ENCODE measurements at places on chromosomes 5 and 9.

DNA sequence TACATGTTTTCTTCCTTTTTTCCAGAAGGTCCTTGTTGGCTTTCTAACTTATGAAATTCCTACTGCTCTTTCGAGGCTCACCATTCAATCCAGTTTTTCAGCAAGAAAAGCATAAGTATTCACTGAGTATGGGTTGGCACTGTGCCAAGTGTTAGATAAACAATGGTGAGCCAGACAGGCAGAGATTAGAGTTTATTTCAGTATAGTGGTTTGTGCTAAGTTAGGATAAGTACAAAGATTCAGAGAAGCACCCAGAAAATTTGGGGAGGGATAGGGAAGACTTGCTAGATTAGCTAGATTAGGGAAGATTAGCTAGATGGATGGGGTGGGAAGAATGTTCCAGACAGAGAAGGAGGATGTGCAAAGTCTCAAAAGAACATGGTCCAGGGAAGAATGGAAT, 122.9 kb downstream of the OXCT1 start:
- no peak for DNase-seq

- peak; percentile 55 for DNase-seq
Measured at GRCh38 chr9:133990366-133991213, 1.5 kb downstream of the VAV2 start.

GRCh38 chr5:56075361-56075760, 80.6 kb upstream of the IL6ST start:
- no peak for DNase-seq

DNA sequence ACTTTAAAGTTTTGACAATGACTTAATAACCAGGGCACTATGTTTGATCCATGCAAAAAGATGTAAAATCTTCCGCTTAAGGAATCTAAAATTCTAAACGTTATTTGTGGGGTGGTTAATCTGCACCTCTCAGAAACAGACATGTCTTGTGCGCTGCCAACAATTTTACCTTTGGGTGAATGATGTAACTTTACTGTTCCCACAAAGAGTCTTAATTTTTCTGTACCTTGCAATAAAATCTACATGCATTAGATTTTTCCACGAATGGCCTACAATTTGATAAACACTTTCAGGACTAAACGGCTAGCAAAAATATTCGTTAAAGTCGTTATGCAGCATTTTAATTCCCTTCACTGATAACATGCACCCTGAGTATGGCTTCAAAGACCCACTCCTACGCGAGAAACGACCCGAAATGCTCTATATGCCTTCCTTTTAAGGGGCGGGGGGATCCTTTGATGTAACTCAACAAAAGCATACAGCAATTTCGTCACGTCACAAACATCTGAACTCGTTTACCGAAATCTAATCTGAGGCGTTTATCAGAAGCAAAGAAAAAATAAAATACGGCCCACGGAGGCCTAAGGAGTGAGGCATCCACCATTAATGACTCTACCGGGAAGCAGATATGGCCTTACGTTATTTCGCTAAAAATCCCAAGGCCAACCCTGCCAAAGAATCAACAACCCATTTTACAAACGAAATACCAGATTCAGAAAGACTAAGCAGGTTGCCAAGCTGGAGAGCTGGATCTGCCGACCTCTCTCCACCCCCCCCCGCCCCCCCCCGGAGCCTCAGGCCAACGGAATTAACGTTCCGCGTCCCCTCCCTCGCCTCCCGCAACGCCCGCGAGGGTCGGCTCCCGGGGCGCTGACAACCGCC, 621 bp downstream of the AK6 start:
- DNase-seq = no peak

DNA sequence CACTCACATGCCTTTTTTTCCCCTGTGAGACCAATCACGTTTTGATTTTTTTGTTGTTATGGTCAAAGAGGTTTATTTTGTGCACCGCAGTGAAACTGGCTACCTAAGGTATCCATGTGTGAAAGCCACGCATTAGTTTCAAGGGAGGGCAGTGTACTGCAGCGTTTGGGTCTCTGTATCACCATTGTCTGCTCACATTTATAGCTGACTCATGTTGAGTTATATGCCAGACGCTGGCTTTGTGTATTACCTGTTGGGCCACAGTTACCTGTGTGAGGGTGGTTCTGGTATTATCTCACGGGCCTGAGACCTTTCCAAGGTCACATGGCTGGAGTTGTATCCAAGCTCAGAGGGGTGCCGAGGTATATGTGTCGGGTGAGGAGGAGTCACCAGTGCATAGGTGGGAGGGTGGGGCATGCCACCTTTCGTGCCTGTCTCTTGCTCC, 75.8 kb downstream of the ARHGAP26 start:
- DNase-seq = no peak

GRCh38 chr5:71778678-71779276, 59.7 kb downstream of the CARTPT start:
- no peak for DNase-seq

GRCh38 chr5:137560420-137560819, 61.3 kb upstream of the SPOCK1 start:
- DNase-seq = no peak

DNA sequence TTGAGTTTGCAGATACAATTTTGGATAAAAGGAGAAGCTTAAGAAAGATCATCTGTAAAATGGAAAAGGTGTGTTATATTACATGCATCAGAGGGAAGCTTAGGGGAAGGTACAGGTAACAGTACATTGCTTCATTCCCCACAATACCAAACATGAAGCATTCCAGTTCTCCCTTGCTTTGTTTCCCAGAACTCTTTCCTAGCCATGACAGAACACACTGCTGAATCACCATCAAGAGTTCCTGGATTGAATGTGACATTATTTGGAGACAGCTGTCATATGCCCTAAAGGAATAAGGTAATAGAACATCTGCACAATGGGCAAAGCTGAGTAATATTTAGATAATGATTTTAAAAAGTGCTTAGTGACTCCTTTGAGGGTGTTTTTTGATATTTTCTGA, 303.5 kb upstream of the ST8SIA4 start:
- DNase-seq = no peak

DNA sequence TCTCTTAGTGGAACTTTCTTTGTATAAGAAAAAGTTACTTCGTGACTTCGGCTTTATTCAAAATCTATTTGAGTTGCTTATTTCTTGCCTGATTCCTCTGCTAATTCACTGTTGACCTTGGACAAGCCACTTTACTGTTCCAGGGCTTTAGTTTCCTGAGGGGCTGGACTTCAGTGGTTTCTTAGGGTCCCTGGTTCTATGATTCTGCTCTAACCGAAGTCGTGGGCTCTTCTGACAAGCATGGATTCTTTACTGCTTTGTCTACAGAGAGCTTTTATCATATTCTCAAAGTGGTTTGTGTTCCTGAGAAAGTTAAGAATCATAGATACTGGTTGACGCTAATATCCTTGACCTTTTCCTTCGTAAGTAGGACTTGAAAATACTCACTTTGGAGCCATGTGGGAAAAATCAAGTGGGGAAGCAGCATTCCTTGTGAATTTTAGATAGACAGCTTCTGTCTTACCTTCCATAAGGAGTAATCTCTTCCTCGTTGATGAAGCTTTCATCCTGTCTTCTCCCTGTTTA, 21.1 kb downstream of the EXOSC2 start:
- DNase-seq = no peak

DNA sequence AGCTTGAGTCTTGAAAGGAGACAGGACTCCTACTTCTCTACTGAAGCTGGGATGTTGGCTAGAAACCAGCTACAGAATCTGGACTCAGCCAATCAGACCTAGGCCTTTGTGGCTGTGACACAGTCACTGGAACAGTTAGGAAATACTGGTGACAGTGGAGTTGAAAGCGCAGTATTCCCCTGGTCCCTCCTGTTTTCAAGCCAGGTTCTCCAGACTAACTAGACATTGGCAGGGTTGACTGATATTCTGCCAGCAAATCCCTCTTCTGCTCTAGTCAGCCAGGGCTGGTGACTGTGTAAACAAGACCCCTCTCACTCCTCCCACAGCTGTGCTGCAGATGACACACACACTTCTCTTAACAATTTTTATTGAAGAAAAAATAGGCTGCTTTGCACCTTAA, 8.7 kb downstream of the SHROOM1 start:
- no peak for DNase-seq

- DNase-seq = no peak
Measured at GRCh38 chr9:2359891-2360471, 261.6 kb upstream of the VLDLR start.

GRCh38 chr5:178080618-178081410, 32.5 kb upstream of the N4BP3 start:
- DNase-seq = no peak

DNA sequence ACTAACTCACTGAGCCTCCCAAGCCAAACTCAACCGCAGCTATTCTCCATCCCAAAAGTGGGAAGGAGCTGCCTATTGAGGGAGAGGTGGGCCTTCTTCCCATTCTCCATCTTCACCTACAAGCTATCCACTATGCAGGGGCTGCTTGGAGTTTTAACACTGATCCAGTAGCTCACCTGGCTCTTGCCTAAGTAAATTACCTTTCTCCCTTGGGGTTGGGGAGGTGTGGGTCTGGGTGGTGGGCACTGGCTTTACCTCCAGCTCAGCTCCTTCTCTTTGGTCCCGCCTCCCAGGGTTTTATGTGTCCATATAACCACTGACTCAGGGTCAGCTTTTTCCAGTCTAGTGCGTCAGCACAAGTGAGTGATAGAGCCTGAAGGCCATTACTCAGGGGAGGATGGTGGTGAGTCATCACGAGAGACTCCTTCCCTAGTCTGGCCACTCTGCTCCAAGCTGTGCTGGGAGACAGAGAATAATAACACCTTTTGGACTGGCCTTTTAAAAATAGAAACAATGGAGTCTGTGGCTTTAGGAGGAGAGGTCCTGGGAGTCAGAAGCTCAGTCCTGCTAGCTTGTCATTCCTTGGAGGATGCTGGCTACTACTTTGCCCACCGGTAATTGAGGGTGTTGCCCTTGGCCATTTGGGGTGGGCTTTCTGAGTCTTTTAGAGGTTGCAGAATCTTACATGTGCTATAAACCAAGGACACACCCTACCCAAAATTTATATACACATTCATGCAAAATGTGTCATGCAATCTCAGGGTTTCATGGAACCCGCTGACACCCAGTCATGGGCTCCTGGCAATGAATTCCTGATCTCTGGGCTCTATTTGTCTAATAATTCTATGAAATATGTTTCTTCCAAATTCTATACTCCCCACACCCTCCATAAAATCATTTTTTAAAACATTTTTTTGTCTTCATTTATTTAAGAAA, 35.6 kb upstream of the ATP6V1G1 start:
- DNase-seq = no peak

DNA sequence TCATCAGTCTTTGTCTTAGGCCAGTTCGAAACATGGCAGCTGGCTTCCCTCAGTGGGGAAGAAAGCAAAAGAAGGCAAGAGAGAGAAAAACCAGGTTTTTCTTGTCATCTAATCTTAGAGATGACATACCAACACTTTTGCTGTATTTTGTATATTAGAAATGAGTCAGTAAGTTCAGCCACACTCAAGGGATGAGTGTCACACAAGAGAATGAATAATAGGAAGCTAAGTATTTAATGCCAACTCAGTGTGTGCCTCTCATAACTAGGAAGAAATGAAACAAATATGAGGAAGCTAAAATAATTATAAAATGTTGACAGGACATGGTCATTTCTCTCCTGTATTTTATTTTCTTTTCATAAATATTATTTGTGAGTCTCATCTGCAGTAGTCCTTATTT, 65.3 kb downstream of the CDH12 start:
- no peak for DNase-seq

DNA sequence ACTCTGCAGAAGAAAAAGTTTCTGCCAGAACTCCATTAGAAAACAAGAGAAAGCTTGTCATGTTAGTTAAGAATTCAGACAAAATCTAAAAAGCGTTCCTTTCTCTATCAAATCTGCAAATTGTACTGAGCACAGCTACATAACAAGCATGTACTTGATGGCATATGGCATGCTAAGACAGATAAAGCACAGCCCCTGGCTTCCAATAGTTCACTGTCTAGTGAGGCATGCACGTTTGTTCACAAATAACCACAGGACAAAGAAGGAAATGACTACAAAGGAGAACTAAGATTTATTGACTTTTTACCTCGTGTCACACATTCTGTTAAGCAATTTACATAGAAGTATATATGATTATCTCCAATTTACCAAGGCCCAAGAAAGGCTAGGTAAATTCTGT, 518.2 kb upstream of the TLE4 start:
- DNase-seq = no peak

- DNase-seq = peak; percentile 50
Measured at GRCh38 chr5:178288401-178289368, 56.1 kb upstream of the PHYKPL start.

DNA sequence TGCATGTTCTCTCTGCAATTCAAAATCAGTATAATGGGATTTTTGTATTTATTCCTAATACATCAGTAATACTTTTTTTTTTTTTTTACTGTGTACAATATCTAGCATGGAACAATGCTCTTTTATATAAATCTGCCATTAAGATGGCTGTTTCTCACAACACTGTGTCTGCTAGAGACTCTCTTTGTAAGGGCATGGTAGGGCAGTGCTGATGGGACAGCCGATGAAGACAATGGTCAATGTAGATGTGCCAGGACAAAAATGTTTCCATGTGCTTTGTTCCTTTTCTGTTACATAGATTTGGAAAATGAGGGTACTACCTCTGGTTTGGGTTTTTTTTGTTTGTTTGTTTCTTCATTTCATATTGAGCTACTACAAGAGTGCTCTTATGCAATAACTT, 95.3 kb upstream of the ITGA2 start:
- no peak for DNase-seq

GRCh38 chr5:58469896-58470295, 10.0 kb upstream of the PLK2 start:
- no peak for DNase-seq

- DNase-seq = no peak
Measured at GRCh38 chr5:37121465-37121864, 127.7 kb downstream of the CPLANE1 start.

GRCh38 chr9:133003671-133004090, 25.2 kb downstream of the GFI1B start:
- peak; percentile 27 for DNase-seq

DNA sequence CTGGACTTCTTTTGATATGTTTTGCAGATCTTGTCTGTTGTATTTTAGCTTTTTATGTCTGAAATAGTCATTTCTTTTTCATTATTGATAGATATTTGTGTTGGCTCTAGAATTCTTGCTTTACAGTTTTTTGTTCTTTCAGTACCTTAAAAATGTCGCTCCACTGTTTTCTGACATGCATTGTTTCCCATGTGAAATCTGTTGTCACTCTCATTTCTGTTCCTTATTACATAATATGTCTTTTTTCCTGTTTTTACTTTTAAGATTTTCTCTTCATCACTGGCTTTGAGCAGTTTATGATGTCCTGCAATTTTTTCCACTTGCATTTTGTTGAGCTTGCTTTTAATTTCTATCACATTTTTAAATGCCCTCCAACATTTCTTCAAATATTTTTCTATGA, 270.4 kb upstream of the TARS1 start:
- DNase-seq = no peak

- DNase-seq = no peak
Measured at GRCh38 chr9:129323376-129323998, 145.4 kb upstream of the IER5L start.

Measured in lower lobe of right lung (tissue), 2 donors.